PC-9 (cell line): ENCODE measurements at places on chromosomes 3 and 15.

DNA sequence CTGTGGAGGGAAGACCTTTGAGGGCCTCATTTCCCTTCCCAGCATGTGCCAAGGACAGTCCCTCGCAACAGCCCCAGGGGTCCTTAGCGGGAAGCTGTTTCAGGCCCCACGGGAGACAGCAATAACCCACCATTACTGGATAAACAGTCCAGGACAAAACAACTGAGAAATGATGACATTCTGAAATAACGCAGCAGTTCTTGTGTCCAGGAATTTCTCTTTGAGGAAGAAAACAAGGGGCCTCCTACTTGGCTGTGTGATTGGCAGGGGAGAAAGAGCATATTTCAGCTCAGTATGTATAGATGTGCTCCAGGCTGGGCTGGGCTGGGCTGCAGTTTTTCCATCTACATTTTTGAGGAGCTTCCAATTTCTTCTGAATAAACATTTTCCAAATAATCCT, 82.2 kb upstream of the THBS1 start:
- no peak for DNase-seq

DNA sequence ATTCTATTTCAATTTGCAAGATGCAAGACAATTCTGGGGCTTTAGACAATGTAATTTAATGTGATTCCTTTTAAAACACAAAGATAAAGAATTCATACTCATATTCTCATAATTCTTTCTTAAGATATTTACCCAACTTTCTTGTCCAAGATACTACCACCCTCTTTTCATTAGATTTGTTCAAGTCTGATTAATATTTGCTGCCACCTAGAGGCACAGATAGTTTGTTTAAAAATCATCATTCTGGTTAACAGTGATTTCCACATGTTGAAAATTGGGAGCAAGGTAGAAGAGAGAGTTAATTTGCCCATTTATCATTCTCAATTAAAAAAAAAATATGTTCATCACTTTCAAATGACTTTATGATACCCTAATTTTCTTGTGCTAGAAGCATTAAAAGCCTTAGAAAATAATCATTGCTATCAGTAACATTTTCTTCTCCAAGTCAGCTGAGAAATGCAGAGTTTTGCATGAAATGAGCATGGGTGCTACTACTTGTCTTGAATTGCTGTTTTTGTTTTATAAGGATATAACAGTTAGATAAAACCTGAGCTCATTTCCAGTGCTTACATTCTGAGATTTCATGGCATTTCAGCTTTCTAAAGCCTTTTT, 11.6 kb downstream of the TAMM41 start:
- DNase-seq: no peak

- no peak for DNase-seq
Measured at GRCh38 chr3:137202941-137203340, 245.2 kb downstream of the IL20RB start.

GRCh38 chr3:184688251-184688881, 23.5 kb downstream of the MAGEF1 start:
- peak; percentile 41 for DNase-seq

DNA sequence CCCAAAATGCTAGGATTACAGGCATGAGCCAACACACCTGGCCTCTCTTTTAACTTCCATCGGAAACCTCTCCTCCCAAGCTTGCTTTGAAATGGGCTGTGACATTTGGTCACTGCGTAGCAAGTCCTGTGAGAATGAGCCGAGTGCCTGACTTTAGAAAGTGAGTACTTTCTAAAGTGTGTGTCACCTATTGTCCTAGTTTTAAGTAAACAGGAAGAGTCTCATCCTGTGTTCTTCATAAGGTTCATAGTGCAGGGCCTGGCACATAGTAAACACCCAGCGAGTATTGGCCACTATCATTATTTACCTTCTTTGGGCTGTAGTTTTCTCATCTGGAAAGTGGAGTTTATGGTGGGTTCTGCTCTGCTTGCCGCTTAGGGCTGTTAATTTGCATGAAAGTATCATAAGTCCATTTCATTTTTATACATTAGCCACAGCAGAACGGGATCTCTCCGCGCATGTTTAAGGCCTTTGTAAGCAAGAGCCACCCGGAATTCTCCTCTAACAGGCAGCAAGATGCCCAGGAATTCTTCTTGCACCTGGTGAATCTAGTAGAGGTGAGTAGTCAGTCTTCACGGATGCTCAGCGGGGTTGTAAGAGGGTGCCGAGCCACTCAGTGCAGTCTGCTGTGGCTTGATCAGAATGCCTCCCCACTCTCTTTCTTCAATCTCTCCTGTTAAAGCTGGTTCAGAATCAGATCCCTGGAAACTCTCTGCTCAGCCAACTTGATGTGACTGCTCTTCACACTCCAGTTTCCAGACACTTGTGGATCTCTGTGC, 87.2 kb downstream of the USP13 start:
- no peak for DNase-seq

- DNase-seq: no peak
Measured at GRCh38 chr15:64630396-64631107, 144.8 kb downstream of the RBPMS2 start.

DNA sequence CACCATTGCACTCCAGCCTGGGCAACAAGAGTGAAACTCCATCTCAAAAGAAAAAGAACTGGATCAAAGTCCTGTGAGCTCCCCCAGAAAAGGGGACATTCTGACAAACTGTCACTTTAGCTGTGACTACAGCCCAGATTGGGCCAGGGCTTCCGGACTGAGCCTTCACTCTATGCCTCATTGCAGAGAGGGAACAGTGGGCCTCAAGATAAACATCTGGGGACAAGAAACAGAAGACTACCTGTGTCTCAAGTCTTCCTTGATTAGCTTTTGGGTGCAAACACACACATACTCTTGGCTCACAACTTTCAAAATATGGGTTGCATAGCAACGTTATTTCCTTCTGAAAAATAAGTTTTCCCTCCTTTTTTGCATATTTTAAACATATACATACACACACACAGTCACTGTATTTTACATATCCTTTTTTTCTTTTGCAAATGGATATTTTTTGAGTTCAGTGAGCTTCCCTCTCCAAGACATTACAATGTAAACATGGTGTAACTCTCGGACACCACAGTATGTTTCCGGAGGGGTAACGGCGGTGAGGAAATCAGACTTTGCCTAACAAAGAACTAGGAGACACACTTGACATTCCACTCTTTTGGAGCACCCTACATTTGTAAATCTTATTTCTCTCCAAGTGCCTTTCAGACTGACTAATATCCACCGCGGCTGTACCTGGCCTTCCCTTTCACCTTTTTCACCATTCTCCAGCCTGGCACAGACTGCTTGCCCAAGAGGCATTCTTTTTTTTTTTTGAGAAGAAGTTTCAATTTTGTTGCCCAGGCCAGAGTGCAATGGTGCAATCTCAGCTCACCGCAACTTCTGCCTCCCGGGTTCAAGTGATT, 3.5 kb downstream of the TKT start:
- DNase-seq: peak; percentile 76

DNA sequence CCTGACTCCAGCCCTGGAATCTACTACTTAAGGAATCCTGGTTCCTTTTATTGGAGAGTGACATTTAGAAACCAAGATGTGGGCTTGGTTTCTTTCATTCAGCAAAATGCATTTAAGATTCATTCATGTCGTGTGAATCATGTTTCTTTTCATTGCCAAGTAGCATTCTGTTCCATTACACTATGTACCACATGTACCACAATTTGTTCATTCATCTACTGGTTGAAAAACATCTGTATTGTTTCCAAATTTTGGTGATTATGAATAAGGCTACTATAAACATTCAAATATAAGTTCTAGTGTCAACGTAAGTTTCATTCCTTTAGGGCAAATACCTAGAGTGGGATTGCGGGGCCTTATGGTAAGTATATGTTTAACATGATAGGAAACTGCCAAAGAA, 264.2 kb downstream of the VPS13C start:
- DNase-seq: no peak

- no peak for DNase-seq
Measured at GRCh38 chr3:16033889-16034687, 140.4 kb upstream of the GALNT15 start.

GRCh38 chr15:33442449-33442848, 131.7 kb downstream of the RYR3 start:
- no peak for DNase-seq

GRCh38 chr15:44909423-44909822, 47.1 kb upstream of the TERB2 start:
- DNase-seq: no peak

- no peak for DNase-seq
Measured at GRCh38 chr3:158790901-158791589, 10.8 kb upstream of the MFSD1 start.
